ENCODE measurements at places on chromosomes 5 and 9. TPM values are rescaled to one million over a fixed set of nuclear protein-coding genes. Genes with fewer than 3 reads are reported as not detected.

- no peak for DNase-seq
- H3K36me3 ChIP-seq: no peaks in the 10 kb centered on the region
- H3K4me3 ChIP-seq: peak overlapping the region; percentile 82
- peak overlapping the region; percentile 90 for H3K27ac ChIP-seq
- no peaks in the 10 kb centered on the region for H3K27me3 ChIP-seq
Observed at GRCh38 chr9:135960411-135961276, 529 bp downstream of the UBAC1 start.

GRCh38 chr9:8649160-8649559 is 849.6 kb upstream of the DMAC1 start:
- H3K4me3 ChIP-seq: no peak overlapping the region
- H3K27me3 ChIP-seq: no peaks in the 10 kb centered on the region
- H3K27ac ChIP-seq: no peak overlapping the region
- no peaks in the 10 kb centered on the region for H3K4me1 ChIP-seq

DNA sequence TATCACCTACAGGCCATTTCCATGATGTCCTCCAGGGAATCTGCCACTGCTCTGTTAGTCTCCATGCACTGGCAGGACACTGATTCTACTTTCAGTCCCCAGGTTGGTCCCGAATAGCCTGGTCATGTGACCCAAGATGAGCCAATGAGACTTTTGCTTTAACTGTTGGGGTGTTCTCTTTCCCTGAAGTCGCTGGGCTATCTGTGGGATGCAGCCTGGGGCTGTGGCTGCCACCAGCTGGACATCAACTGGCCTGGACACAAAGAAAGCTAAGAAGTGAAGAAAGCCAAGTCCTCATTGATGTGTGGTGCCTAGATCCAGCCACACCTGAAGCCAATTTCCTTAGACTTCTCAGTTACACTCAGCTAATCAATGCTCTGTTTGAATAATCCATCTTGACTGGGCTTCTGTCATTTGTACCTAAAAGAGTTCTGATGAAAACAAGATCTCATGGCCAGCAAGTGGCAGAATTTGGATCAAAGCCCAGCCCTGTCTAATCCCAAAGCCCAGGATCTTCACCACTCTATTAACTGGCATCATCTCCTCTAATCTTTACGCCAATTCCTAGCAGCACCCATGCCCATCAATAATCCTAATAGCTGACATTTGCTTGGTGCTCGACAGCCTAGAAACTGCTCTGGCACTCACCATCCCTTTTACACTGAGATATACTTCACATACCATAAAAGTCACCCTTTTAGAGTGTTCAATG is 37.0 kb downstream of the SH3PXD2B start:
- H3K4me1 ChIP-seq: peaks cover 36% of the 10 kb centered on the region
- H3K36me3 ChIP-seq: no peaks in the 10 kb centered on the region
- H3K27ac ChIP-seq: peak overlapping the region; percentile 91
- H3K27me3 ChIP-seq: no peaks in the 10 kb centered on the region
- no peak for DNase-seq
- H3K4me3 ChIP-seq: no peak overlapping the region

GRCh38 chr5:55594671-55595070 is 59.9 kb upstream of the PLPP1 start:
- no peak overlapping the region for H3K4me3 ChIP-seq
- H3K27ac ChIP-seq: peak overlapping the region; percentile 74
- H3K36me3 ChIP-seq: no peaks in the 10 kb centered on the region

- H3K4me1 ChIP-seq: no peaks in the 10 kb centered on the region
- no peaks in the 10 kb centered on the region for H3K27me3 ChIP-seq
- no peak overlapping the region for H3K27ac ChIP-seq
Observed at GRCh38 chr9:112711050-112711689, 6.7 kb downstream of the INIP start.

GRCh38 chr9:104912606-104913005 is 15.3 kb downstream of the ABCA1 start:
- no peaks in the 10 kb centered on the region for H3K4me1 ChIP-seq
- DNase-seq: no peak
- H3K4me3 ChIP-seq: no peak overlapping the region
- no peaks in the 10 kb centered on the region for H3K27me3 ChIP-seq
- H3K36me3 ChIP-seq: no peaks in the 10 kb centered on the region

GRCh38 chr5:115098041-115098702 is 71.5 kb downstream of the TRIM36 start:
- DNase-seq: no peak
- no peaks in the 10 kb centered on the region for H3K27me3 ChIP-seq
- H3K4me1 ChIP-seq: no peaks in the 10 kb centered on the region
- H3K36me3 ChIP-seq: no peaks in the 10 kb centered on the region
- H3K4me3 ChIP-seq: no peak overlapping the region

DNA sequence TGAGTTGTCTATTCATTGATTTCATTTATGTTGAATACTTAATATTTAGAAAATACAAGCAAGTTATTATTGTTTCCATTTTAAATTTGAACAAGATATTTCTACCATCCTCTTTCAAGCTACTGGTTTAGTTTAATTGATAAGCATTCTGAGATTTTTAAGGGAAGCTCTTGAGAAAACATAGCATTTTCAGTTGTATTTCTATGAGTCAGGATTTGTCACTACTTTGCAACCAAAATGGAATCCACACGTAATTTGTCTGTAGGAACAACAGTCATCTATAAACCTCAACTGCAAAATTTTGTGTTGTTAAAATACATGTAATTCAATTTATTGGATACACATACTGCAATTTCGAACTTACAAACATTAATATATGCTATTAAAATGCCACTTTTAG is 74.0 kb downstream of the PRR16 start:
- DNase-seq: no peak
- H3K4me3 ChIP-seq: no peak overlapping the region
- H3K27ac ChIP-seq: no peak overlapping the region
- H3K36me3 ChIP-seq: no peaks in the 10 kb centered on the region
- H3K27me3 ChIP-seq: no peaks in the 10 kb centered on the region

CTXN3 gene
- total RNA-seq: not detected

PDE8B gene
- total RNA-seq: 57.1 TPM

PCDHA1 gene
- total RNA-seq: not detected

RNF180 gene
- 14.4 TPM for total RNA-seq

Measured in breast epithelium (tissue), 4 donors.